ENCODE measurements at places on chromosomes 2 and 18.
A peak's percentile ranks its signal among the peaks of the same experiment; 100 is the strongest.

GRCh38 chr2:100067784-100068183 is 74.6 kb downstream of the AFF3 start:
- DNase-seq = no peak

GRCh38 chr2:9703085-9703678 is 72.4 kb upstream of the YWHAQ start:
- DNase-seq = peak; percentile 73

GRCh38 chr18:44996261-44996660 is 315.6 kb downstream of the SETBP1 start:
- no peak for DNase-seq

DNA sequence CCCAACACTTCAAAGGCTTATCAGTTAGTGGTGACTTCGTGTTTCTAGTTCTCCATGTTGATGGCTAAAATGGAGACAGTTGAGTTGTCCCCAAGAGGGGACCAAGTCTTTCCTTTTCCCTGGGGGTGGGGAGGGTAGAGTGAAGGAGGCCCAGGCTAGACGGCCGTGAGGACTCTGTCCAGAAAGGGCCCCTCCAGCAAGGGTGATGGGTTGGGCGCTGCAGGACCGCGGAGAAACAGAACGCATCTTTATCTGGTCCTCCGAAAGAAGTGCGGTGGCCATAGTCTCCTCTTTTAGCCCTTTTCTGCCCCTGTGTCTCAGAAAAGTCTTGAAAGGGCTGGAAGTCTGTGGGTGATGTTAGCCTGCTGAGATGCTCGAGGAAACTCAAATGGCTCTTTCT is 153.2 kb downstream of the GLI2 start:
- no peak for DNase-seq

- DNase-seq = no peak
These were observed 150.9 kb downstream of the ATAD2B start for GRCh38 chr2:23776021-23776420.

GRCh38 chr2:203594541-203594940 is 59.4 kb upstream of the RAPH1 start:
- no peak for DNase-seq
